ENCODE measurements at places on chromosomes 12 and 14.
A peak's percentile ranks its signal among the peaks of the same experiment; 100 is the strongest.

DNA sequence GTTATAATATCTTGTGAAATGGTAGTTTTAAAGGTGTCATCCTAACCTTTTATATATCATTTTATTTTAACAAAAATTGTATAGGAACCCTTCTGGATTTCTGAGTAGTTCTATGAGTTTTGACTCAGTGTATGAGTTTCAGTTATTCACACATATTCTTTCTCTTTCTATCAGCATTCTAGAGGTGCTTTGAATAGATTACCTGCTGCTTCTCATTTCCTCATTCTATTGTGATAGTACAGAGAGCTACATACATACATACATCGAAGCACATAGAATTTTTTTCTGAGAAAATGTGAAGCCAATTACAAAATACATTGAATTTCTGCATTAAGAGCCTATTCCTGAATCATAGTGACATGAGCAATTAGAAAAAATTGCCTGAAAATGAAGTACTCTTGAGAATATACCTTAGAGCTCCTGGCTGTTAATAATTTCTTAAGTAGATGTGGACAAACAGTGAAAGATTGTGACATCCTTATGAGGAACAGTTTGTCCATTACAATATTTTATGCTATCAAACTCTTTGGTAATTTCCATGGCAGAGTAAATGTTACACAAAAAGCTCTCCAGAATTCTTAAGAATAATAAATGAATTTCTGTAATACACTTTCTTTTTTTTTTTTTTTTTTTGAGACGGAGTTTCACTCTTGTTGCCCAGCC lies 556.6 kb downstream of the TRHDE start:
- no peak for DNase-seq

GRCh38 chr14:72961579-72962335 lies 35.5 kb downstream of the DCAF4 start:
- DNase-seq, result no peak

GRCh38 chr12:6058481-6059161 lies 65.8 kb downstream of the VWF start:
- no peak for DNase-seq

DNA sequence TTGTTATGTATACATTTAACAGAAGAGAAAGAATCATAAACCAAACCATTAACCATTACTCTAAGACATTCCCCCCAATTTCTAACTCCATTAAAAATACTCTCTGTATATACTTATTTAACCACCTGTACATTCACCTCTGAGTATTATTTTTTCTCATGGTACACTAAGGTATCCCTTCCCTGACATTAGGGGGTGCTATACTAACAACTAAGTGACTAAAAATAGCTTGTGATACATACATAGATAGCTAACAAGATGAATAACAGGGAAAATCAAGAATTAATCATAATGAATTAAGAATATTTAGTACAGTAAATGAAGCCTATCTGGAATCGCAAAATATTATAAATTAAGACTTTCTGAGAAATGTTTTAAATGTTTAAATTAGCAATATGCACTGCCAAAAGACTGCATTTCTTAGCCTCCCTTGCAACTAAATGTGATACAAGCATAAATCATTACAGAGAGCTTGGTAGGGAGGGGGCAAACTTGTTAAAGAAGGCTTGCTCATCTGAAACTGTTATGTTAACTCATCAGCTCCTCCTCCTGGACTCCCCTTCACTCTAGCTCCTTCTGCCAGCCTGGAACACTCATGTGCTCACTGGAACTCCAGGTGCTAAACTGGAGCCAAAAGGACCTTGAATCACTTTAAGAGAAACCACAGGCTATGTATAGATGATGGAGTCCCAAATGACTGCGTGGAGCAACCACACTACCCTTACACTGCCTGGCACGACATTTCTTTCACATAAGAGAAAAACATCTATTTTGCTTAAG lies 14.9 kb downstream of the C2CD5 start:
- DNase-seq, result no peak

DNA sequence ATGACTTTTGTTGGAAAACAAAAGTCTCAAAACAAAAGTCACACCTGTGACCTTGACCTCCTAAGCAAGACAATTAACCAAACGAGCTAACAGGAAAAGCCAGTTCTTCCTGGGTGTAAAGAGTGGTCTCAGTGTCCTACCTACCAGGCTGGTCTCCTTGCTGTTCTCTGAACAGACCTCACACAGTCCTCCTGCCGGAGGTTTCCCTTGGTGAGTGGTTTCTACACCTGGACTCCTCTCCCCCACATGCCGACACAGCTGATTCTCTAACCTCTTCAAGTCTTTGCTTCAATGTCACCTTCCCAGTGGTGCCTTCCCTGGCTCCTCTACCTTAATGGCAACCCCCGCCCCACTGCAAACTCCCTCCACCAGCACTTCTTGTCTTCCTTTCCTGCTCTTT lies 238.6 kb downstream of the ZFP36L1 start:
- no peak for DNase-seq

GRCh38 chr12:22299294-22299912 lies 35.1 kb downstream of the ST8SIA1 start:
- no peak for DNase-seq

GRCh38 chr14:73424453-73424852 lies 33.9 kb downstream of the NUMB start:
- no peak for DNase-seq

- no peak for DNase-seq
These were observed 218.5 kb upstream of the G2E3 start for GRCh38 chr14:30340495-30340894.

- DNase-seq, result no peak
These were observed 11.5 kb upstream of the PRKAG1 start for GRCh38 chr12:49030119-49030518.

DNA sequence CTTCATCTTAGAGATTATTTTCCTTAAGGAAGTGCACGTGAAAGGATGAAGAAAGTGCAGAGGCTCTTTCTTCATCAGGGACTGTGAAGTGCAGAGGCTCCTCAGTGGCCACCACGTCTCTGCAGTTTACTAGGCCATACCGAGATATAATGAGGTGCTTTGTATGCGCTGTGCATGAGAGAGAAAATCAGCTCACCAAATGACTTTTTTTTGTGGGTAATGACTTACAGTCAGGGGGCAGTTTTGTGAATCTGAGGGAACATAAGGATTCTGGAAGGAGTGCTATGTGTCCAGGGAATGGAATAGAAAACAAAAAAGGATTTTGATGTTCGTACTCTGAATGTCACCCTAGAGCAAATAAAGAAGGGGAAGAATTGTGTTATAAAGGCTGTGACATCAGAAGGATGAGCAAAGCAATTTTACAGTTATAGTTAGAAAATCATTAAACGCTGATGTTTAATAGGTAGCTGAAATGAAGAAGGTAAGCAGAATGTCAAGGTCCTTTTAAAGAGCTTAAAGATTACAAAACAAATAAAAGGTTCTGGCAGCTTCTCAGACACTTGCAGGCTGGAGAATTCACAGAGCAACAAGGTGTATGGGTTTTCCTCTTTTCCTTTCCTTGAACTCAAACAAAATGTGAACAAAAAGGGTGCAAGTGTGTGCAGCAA lies 247.5 kb upstream of the NOVA1 start:
- DNase-seq, result no peak

GRCh38 chr12:61514016-61514415 lies 746.2 kb upstream of the USP15 start:
- DNase-seq, result no peak

- no peak for DNase-seq
These were observed 51.6 kb downstream of the MVK start for GRCh38 chr12:109625131-109625559.

GRCh38 chr12:129276361-129277060 lies 423.2 kb downstream of the GLT1D1 start:
- DNase-seq, result no peak

DNA sequence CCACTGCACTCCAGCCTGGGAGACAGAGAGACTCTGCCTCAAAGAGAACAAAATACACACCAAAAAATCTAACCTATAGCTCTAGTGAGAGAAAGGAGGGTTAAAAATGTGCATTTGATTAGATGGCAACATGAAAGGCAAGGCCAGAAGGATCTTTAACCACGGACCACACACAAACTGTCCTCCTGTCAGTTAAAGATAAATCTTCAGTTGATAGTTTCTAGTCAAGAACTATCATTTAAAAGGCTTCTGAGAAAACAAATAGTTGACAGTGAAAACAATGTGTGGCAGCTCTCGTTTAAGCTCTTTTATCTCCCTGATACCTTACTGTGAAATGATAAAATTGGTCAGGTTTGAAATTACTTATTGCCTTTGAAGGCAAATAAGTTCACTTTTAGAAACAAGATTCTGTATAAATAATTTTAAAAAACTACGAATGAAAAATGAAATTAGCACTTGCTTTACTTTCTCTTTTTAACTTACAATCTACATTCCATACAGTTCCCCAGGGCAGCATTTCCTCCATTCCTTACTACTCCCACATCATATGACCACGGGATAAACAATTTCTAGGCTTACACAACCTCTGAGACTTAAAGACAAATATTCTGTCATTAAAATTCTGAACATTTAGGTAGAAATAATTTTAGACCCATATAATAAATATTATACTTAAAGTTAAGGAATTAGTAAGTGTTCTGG lies 71.4 kb upstream of the GNPNAT1 start:
- no peak for DNase-seq

DNA sequence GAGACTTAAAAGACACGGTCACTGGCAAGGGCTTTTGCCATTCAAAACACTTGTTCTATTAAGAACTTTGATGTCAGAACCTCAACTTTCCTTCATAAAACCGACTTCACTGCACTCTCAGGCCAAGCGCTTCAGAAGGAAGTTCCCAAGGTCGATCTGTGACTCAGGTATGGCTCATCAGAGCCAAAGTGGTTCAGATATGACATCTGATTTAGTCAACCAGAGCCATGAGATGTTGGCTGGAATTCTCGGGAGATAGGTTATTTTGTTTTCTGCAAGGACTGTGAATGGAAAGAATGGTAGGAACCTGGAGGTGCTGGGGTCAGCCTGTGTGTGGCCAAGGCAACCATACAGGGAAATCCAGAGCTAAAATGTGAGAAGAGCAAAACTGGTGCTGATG lies 445.6 kb downstream of the GLT1D1 start:
- DNase-seq, result no peak

DNA sequence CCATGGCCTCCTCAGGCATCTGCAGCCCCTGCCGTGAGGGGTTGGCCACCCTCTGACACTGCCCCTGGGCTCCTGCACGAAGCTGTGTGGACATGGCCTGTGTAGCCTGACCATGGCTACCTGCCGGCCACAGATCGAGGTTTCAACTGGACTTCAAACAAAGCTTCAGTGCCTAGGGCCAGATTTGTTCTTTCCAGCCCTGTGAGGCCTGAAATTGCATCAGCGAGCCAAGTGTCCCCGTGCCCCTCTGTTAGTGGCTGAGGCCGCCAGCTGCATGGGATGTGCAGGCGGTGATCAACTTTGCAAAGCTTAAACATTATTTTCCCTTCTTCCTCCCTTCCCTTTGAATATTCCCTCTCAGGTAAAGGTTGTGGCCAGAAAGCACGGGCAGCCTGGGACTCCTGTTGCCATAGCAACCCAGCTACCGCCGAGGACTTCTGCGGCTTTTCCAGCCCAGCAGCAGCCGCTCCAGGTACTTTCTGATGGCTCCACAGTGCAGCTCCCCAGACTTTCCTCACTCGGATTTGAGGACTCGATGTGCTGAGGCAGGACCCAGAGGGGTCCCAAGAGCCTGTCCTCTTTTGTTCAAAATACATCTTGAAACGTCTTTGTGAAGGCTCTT lies 35.8 kb downstream of the DDX51 start:
- no peak for DNase-seq

GRCh38 chr12:107134558-107134957 lies 41.2 kb upstream of the CRY1 start:
- peak; percentile 71 for DNase-seq

- no peak for DNase-seq
These were observed 26.2 kb upstream of the NPFF start for GRCh38 chr12:53533471-53533870.

GRCh38 chr14:29927376-29928116 lies at the start of gene PRKD1:
TSS of gene PRKD1 (minus strand) at chr14:29927847.
- no peak for DNase-seq

DNA sequence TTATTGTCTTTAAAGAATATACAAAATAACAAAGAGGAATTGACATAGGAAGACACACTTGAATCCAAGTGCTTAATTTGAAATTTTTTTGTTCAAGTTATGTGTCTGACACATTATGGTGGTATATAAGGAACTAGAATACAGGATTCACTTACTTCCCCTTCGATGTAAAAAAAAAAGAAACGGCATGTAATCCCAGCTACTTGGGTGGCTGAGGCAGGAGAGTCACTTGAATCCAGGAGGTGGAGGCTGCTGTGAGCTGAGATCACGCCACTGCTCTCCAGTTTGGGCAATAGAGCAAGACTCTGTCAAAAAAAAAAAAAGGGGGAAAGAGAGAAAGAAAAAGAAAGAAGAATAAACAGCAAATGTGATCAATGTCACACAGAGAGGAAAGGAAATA lies 8.9 kb downstream of the CLEC12A start:
- no peak for DNase-seq

- no peak for DNase-seq
These were observed 55.8 kb downstream of the TBX3 start for GRCh38 chr12:114628199-114628598.

GRCh38 chr12:104605685-104606084 lies 148.9 kb downstream of the CHST11 start:
- no peak for DNase-seq

DNA sequence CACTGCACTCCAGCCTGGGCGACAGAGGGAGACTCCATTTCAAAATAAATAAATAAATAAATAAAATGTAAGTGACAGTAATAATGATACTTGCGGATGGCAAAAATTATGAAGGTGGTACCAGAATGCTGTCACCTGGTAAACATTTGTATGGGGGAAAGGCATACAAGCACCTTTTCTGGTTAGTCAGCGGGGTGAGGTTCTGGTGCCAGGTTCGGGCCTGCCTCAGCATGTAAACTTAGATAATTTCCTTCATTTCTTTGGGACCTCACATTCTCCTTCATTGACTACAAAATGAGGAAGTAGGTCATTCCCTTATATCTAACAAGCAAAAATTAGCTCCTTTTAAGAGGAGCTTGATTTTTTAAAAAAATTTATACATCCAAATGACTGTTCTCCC lies 10.8 kb downstream of the VTI1B start:
- DNase-seq, result no peak

DNA sequence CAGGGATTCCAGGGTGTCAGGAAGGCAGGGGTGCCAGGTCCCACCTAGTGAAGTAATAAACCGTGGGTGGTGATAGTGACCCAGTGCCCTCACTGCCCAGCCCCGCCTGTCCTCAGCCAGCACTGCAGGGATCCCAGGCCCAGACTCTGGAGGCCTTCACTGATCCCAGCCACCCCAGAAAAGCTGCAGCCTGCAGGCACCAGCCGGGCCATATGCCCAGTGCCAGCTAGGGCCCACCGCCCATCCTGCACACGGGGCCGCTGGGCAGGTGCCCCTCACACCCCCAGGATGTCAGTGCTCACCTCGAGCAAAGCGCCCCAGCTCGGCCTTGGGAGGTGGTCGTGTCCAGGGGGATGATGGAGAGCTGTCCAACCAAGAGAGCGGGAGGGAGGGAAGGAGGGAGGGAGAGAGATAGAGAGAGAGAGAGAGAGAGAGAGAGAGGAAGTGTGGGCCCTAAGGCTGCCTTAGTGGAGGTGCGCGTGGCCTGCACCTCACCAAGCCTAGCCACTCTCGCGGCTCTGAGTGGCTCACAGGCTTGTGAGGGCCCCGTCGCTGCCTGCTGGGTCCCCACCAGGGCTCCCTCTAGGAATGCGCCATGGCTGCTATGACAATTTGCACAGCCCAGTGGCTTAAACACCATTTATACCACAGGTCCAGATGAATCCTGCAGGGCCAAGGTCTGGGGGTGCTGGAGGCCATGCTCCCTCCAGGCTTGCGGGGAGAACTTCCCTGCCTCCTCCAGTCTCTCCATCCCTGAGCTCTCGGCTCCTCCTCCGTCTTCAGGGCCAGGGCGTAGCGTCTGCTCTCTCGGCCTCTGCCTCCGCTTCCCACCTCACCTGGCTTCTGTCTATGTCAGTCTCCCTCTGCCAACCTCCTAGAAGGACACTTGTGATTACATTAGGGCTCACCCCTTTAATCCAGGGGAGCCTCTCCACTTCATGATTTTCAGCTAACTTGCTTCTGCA lies 401.0 kb downstream of the TMEM121 start:
- DNase-seq, result no peak
